ENCODE measurements at places on chromosomes 12 and 14.

DNA sequence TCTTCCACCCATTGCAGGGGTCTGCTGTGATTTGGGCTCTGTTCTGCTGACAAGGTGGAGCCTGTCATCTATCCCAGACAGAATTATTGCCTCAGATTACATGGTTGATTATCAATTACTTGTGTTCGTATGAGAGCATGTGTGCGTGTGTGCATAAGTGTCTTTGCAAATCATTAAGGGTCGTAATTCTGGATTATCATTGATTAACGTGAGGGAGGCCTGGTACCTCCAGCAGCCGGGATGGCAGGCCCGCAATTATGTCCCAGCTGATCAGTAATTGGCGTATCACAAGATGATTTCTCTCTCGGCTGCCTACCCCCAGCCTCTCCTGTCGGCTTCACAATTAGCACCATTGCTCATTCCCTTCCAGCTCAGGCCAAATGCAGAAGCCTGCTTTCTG, 29.6 kb upstream of the IRF2BPL start:
- DNase-seq: no peak

GRCh38 chr14:89866458-89866857, 88.1 kb downstream of the EFCAB11 start:
- DNase-seq: no peak

DNA sequence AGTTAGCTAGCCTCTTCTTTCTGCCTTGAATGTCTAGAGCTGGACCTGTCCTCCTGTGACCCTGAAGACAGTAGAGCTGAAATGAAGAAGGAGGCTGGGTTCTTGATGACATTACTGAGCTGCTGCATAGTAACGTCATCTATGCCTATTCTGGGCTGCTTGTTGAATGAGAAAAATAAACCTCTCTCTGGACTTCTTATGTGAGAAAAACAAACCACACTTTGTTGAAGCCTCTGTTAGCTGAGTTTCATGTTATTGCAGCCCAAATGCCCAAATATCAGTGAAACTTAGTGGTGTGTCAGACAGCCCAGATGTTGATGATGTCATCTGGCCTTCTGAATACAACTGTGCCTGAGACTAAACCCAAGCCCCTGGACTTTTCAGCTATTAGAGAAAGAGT, 67.0 kb upstream of the MAX start:
- no peak for DNase-seq

- DNase-seq: no peak
These were observed 27.1 kb downstream of the CPNE8 start for GRCh38 chr12:38878333-38878705.

DNA sequence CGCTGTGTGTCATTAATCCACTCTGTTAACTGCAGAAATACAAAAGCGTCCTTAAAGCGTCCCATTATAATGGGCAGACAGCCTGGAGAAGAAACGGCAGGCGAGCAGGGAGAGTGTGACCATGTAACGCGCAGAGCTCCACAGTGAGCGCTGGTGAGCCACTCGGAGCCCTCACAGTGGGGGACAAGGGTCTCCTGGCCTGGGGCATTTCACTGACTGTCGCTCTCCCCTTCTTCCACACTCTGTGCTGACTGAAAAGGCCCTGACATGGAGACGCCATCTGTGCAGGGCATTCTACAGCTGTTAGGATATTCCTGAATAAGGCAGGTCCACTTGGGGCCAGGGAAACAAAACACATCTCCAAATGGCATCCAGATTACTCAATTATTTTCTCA, 24.2 kb downstream of the CCDC92 start:
- DNase-seq: no peak

GRCh38 chr12:76124456-76124855, 40.0 kb upstream of the NAP1L1 start:
- no peak for DNase-seq

- DNase-seq: no peak
These were observed 224.8 kb downstream of the DACT1 start for GRCh38 chr14:58862416-58863160.

DNA sequence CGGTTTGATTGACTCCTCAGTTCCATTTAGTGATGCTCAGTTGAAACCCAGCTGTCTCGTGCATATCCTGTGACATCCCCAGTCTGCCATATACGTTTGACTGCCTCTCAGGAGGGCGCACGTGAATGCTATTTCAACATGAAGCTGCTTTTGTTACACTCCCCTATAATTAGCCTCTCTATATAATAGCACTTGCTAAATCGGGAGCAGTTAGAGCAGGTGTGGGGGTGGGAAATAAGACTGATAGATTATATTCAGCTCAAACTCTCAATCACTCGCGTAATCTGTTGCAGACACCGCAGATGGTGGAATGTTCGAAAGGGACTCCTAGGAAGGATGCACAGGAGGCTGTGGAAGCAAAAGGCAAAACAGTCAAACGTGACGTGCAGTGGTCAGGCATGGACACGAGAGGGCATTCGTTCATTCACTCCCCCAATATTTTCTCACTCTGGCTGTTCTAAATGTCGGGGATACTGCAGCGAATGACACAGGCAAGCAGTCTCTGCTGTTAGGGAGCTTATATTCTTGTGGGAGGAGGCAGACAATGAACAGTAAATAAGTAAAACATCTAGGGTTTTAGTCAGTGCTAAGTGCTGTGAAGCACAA, 29.8 kb downstream of the KCNA1 start:
- DNase-seq: no peak

GRCh38 chr14:59895721-59896120, 24.2 kb upstream of the LRRC9 start:
- DNase-seq: no peak

- no peak for DNase-seq
These were observed 52.4 kb downstream of the DUSP6 start for GRCh38 chr12:89299931-89300330.

DNA sequence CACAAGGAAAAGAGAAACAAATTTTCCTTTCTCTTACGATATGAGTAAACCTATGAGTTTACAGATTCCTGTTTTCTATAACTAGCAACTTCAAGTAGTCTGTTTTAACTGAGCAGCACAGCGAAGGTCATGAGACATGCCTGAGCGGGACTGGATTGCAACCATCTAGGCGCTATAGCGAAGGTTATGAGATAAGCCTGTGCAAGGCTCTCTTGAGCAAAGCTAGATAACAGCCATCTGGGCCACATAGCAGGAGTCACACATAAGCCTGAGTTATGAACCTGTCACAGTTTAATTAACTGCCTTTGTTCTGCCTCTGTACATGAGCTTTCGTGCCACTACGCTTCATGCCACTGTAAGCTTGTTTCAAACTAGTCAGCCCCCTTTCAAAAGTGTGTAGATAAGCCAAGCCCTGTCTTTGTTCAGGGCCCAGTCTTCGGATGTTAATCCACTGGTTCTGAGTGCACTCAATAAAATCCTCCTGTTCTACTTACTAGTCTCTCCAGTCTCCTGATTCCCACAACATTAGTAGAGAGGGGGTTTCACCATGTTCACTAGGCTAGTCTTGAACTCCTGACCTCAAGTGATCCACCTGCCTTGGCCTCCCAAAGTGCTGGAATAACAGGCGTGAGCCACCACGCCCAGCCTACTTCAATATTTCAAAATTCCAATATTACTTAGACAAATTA, 47.1 kb downstream of the SEC23A start:
- no peak for DNase-seq

DNA sequence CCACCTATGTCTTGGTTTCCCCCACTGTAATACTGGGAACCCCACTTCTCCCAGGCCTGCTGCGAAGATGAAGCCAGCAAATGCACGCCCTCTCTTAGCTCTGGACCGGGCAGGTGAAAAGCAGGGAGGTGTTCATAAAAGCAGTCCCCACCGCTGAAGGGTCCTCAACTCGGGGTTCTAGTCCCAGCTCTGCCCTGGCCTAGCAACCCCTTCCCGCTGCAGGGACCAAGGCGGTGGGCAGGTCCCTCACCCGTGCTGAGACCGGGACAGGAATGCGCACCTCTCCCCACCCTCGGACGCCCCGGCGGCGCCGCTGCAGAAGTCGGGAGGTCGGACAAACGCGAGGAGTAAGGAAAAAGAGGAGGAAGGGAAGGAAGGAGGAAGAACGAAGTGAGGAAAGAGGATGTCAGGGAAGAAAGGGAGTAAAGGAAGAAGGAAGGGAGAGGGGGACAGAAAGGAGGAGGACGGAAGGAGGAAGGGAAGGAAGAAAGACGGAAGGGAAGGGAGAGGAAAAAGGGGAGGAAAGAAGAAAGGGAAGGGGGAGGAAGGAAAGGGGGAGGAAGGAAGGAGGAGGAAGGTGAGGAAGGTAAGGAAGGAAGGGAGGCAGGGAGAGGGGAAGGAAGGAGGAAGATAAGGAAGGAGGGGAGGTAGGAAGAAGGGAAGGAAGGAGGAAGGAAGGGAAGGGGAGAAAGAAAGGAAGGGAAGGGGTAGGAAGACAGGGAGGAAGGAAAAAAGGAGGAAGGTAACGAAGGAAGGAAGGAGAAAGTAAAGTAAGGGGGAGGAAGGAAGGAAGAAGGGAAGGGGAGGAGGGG, 701 bp downstream of the SPRING1 start:
- no peak for DNase-seq

GRCh38 chr14:97442363-97442762, 645.2 kb downstream of the VRK1 start:
- no peak for DNase-seq

- DNase-seq: no peak
These were observed 84.2 kb upstream of the LRIG3 start for GRCh38 chr12:59004456-59004855.

GRCh38 chr14:52402812-52403526, 88.9 kb downstream of the PTGER2 start:
- no peak for DNase-seq

- DNase-seq: no peak
These were observed 36.3 kb upstream of the PPP1CC start for GRCh38 chr12:110778833-110779577.

- DNase-seq: no peak
These were observed 1094.3 kb downstream of the VRK1 start for GRCh38 chr14:97891515-97891914.

DNA sequence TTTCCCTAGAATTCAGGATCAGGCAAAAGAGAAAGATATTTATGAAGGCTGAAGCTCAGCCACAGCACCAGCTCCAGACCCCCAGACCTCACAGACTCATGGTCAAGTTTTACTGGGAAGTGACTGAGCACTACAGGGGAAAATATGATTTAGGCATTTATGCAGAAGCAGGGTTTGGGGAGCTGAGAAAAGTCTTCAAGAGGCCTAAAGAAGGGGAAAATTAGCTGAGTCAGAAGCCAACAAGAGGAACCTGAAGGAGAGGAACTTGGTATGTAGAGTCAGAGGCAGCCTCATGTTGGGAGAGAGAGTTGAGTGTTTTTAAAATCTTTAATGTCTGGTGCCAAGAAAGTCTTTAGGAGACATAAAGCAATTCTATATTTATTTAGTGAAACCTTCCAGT, 63.0 kb downstream of the FOS start:
- DNase-seq: no peak

DNA sequence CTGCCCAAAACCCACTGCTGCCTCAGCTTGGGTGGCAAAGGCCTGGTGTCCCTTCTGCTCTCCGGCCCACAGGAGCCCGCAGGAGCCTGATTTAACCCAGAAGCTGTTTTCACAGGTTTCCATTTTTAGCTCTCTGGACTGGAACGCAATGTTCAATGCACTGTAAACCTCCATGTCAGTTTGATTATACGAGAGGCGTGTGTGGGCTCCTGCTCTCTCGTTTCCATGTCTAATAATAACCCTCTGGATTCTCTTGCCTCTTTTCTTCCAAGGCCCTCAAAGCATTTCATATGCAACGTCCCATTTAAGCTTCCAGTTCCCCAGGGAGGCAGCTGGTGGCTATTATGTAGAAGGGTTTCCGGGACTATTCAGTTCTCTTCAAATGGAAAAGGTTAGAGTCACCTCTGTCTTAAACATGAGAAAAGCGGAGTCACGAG, 161.1 kb downstream of the SUDS3 start:
- no peak for DNase-seq

DNA sequence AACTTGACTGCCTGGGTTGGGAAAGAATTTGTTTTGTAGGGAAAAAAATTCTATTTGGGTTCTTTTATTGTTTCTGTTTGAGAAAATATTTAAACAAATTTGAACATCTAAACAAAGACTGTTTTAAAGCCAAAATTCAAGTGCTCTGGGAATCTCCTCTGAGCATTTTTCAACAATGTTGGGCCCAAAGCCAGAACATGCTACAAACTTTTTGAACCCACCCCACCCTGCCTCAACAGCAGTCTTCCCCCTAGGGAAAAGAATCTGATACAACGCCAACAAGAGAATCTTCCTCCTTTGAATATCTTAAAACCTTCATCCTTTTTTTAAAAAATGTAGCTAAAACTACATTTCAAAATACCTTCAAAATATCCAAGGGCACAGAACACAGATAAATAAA, 20.4 kb upstream of the NID2 start:
- DNase-seq: no peak

- no peak for DNase-seq
These were observed 150.3 kb downstream of the DPF3 start for GRCh38 chr14:72743626-72744025.

DNA sequence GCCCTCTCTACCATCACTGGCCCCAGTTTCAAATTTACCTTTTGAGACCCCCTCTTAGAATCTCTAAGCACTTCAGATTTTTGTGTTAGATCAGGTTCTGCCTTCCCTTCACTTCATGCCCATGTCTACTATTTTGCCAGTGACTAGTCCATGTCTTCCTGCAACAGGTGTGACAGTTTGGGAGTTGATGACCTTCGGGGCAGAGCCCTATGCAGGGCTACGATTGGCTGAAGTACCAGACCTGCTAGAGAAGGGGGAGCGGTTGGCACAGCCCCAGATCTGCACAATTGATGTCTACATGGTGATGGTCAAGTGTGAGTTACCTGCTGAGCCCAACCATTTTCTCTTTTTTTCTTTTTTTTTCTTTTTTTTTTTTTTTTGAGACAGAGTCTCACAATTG, 5.8 kb upstream of the PA2G4 start:
- DNase-seq: no peak

GRCh38 chr14:100712490-100712889, 14.2 kb upstream of the DLK1 start:
- no peak for DNase-seq

- DNase-seq: no peak
These were observed 113.5 kb upstream of the VASH1 start for GRCh38 chr14:76647697-76648298.

- DNase-seq: no peak
These were observed 22.7 kb upstream of the PPM1A start for GRCh38 chr14:60226298-60226697.

GRCh38 chr14:100432652-100433427, 109.7 kb downstream of the SLC25A47 start:
- no peak for DNase-seq

- DNase-seq: no peak
These were observed 31.9 kb upstream of the IFNG-AS1 start for GRCh38 chr12:67957383-67957782.

DNA sequence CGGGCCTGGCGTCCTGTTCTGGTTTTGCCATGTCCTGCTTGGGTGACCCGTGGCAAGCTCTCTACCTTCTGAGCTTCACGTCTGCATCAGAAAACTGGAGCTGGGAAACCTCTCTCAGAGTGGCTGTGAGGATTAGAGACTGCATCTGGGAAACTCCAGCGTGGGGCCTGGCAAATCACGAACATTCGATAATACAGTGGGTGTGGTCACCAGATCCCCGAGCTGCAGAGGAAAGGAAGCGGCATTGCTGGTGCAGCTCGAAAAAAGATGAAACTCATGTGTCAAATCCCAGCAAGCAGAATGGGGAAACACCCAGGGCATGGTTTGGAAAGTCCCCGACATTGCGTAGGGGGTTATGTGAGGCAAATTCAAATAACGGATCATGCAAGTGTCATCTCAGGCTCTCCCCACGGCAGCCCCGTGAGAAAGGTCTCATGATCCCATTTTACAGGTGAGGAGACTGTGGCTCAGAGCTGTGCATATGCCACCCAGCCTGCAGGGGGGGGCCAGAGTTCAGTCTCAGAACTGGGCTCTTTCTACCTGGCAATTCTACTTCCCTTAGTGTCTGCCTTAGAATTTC, 98.1 kb upstream of the VRK1 start:
- DNase-seq: no peak

Data from right forelimb (tissue), 1 donor.